ENCODE measurements at places on chromosomes 11 and 22. TPM values are rescaled to one million over a fixed set of nuclear protein-coding genes. Genes with fewer than 3 reads are reported as not detected.

GRCh38 chr11:12906501-12906900 lies 102.6 kb upstream of the RASSF10 start:
- no peak for DNase-seq

The SYTL2 gene
- total RNA-seq = 27.4 TPM

GRCh38 chr11:126628790-126629621 lies 273.5 kb downstream of the ST3GAL4 start:
- no peak for DNase-seq

The NRXN2 gene
- total RNA-seq = 0.79 TPM

DNA sequence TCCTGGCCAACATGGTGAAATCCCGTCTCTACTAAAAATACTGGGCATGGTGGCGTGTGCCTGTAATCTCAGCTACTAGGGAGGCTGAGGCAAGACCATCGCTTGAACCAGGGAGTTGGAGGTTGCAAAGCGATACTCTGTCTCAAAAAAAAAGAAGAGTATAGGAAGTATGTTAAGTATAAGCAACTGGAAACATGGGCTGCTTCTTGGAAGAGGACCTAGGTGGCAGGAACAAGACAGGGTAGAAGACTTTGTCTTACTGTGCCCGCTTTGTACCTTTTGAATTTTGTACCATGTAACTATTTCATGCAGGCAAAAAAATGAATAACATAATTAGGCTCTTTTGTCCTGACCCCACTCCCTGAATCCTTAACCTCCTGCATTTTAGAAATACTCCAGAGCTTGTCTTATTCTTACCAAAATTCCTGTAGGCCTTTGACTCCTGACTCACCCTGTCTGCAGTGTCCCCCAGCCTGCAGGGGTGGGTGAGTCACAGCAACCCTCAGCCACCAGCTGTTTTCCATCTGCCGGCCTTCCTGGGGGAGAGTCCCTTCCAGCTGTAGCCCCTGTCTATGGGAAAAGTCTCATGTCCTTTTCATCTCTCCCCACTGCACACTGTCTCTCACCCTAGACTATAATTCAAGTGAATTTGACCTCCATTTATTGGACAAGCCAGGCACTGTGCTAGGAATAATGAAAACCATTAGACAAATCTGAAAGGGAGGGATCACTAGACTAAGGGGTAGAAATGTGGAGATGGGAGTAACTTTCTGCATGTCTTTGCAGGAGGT lies 41.8 kb downstream of the TXN2 start:
- DNase-seq = no peak

GRCh38 chr11:121688055-121688491 lies 235.3 kb upstream of the SORL1-AS1 start:
- DNase-seq = no peak

DNA sequence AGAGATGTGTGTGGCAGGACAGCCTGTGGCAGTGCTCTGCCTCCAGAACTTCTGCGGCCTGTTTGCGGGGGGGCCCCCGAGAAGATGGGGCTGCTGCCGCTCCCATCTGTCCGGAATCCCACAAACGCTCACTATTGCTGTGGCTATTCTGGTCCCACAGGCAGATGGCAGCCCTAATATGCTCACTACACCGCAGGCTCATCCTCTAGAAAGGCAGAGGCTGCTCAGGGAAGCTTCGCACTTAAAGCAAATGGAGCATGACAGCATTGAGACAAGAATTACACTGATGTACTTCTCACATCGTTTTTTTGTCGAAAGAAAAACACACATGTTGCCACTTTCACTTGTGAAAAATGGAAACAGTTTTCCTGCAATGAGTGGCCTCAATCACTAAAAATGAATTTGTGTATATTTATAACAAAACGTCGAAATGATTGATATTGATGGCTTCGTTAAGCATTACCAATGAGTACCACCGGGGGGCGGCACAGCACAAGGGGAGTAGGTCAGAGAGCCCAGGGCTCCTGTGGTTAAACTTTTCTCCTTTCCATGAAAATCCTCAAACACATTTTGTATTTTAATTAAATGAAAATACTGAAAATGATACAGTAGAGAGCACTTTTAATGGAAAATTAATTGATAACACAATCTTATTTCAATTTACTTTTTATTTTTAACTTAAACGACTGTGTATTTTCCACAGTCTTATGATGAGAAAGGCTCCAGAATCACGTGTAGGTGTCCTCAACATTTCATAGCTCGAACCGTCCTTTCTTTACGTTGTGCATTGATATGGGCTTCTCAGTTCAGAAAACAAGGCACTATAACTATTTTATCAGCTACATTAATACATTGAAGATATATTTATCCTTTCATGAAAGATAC lies 69.1 kb downstream of the CTTN start:
- peak; percentile 75 for DNase-seq

DNA sequence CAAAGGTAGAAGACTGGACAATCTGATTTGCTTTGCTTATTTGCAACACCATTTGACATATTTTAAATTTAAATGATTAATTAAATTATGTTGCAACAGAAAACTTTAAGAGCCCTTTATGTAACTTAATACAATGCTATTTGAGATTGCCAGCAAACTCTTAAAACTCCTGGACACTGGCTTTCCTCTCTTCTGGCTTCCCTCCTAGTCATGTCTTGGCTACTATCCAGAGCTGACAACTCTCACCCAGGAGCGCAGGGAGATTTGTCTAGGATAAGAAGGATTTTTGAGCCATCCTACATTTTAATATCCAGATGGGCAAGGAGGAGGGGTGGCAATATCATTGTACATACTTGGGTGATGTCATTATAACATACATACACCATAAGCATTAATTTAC lies 134.3 kb downstream of the ELP4 start:
- DNase-seq = no peak

The NEFH gene
- 1.6 TPM for total RNA-seq

DNA sequence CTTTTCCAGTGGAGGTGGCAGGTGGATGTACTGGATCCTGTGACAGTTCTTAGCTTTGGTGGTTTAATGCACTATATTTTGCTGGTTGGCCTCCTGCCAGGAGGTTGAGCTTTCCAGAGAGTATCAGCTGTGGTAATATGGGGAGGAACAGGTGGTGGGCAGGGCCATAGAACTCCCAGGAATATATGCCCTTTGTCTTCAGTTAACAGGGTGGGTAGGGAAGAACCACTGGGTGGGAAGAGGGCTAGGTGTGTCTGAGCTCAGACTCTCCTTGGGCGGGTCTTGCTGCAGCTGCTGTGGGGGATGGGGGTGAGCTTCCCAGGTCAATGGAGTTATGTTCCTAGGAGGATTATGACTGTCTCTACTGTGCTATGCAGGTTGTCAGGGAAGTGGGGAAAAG lies 203.8 kb downstream of the DLG2 start:
- no peak for DNase-seq

- DNase-seq = no peak
Measured at GRCh38 chr11:77074626-77075221, 8.0 kb downstream of the CAPN5 start.

The BBOX1 gene
- 9.9 TPM for total RNA-seq

The PNPLA3 gene
- 29.6 TPM for total RNA-seq

The NDUFC2 gene
- 86.9 TPM for total RNA-seq

- DNase-seq = no peak
Measured at GRCh38 chr22:47057916-47058585, 295.6 kb downstream of the TBC1D22A start.

The OR52H1 gene
- total RNA-seq = 0.14 TPM

DNA sequence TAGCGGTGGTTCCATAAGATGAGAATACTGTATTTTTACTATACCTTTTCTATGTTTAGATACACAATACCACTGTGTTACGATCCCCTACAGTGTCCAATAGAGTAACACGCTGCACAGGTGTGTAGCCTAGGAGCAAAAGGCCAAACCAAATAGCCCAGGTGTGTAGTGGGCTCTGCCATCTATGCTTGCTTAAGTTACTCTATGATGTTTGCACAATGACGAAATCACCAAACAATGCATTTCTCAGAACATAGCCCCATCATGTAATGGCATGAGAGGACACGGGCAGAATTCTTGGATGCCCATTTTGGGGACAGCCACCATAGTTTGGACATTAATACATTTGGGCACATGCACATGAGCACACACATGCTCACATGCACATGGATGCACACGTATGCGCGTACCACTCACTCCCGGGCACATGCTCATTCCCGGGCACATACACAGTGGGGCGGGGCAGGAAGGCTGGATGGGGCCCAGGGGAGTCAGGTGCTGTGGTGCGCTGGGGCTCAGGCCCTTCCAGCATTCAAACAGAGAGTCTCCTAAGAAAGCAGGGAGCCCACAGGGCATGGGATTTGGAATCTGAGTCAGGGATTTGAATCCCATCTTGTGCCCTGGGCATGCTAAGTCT lies 51.1 kb downstream of the RTN4R start:
- no peak for DNase-seq

- no peak for DNase-seq
Measured at GRCh38 chr11:125952973-125953372, 7.1 kb downstream of the VSIG10L2 start.

- DNase-seq = no peak
Measured at GRCh38 chr11:119991669-119992068, 146.2 kb downstream of the TRIM29 start.

DNA sequence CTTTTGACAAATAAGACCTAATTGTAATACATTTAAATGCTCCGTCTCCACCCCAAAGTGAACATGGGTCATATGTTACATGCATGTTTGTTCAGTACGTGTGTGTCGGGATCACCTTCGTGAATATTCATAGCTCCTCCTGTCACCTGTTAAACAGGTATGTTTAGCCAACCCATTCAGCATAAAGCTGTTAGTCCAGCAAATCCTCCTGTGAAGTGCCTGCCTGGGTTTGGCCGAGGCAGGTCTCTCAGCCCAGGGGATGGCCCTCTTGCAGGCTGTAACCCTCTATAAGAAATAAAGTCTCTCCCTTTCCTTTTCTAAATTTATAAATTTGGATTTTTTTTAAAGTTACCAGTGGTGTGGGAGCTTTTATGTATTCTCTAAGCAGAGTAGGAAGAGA lies 38.9 kb upstream of the NTM start:
- no peak for DNase-seq

GRCh38 chr11:120668537-120668936 lies 157.0 kb downstream of the GRIK4 start:
- DNase-seq = no peak

The TREH gene
- total RNA-seq = not detected

The TPH1 gene
- 0.19 TPM for total RNA-seq

The KRTAP5-9 gene
- not detected for total RNA-seq

The PIWIL4 gene
- total RNA-seq = 0.75 TPM

All from liver (tissue), 10 donors.